ENCODE measurements at places on chromosomes 3 and 15. TPM values are rescaled to one million over a fixed set of nuclear protein-coding genes. Genes with fewer than 3 reads are reported as not detected.

GRCh38 chr15:45644437-45644836 is 9.6 kb downstream of the SQOR start:
- DNase-seq: no peak

GRCh38 chr15:71436854-71437253 is 321.6 kb downstream of the THSD4 start:
- no peak for DNase-seq

DNA sequence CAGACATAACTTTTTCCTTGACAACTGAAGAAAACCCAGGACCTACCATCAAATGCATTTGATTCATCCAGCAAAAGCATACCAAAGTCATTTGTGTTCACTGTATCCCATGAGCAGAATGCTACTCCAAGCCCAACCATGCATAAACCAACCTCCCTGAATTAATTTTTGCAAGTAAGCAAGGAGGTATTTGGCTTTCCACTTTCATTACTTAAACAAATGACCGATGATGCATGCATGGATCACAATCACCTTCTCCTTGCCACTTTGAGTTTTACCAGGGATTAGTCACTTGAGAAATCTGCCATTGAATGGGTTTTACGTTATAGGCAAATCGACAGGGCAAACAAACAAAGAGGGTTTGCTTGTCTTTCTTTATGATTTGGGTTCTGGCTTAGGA is 214.8 kb downstream of the FMN1 start:
- no peak for DNase-seq

- DNase-seq: no peak
Measured at GRCh38 chr3:125266971-125267370, 54.4 kb upstream of the SLC12A8 start.

DNA sequence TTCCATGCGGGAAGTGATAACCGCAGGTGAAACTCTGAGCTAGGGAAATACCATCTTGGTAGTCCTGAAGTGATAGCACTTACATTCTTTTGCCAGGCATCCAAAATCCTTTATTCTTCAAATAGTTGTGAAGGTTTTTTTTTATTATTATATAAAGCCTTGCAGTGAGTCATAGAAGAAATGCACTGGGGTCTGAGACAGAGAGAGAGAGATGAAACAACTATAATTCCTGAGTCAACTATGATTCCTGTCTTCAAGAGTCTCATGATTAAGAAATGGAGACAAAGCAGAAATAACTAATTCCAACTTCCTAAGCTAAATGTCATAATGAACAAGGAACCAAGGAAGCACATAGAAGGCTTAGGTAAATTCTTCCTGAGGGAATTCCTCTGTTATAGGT is 495.6 kb downstream of the LPP start:
- DNase-seq: no peak

DNA sequence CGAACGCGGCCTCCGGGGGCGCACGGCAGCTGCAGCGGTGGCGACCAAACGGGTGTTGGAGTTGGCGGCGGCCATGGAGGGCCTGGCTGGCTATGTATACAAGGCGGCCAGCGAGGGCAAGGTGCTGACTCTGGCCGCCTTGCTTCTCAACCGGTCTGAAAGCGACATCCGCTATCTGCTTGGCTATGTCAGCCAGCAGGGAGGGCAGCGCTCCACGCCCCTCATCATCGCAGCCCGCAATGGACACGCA is 725 bp downstream of the FEM1B start:
- no peak for DNase-seq

GRCh38 chr15:101545548-101546505 is 56.3 kb upstream of the PCSK6 start:
- no peak for DNase-seq

DNA sequence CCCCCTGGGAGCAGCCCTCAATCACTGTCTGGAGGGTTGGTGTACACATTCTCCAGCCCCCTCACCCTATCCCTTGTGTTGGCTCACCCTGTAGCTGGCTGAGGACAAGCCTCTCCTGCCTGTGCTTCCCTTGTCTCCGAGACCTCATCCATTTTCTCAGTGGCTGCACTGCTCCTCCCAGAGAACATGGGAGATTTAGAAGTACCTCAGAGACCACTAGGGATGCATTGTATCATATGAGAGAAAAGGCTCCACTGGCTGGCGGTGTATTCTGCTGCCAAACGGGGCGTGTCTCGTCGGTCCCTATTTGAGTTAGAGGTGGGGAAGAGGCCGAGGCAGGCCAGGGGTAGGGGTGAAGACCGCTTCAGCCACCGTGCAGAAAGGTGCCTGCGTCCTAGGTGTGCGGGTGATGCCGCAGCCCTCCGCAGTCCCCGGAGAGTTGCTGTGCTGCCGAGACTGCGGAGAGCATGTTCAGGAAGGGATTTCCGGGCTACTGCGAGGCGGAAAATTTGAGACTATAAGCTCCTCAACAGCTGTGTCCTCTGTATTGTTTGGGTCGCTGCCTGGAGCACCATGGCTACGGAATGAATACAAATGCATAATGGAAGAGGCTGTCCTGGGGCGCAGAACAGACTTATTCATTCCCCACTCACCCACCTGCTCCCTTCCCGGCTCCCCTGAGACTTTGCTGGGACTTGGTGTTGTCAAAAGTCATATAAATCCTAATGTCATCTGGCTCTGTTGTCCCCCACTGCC is 43.8 kb downstream of the SPSB4 start:
- peak; percentile 89 for DNase-seq

GRCh38 chr3:15809313-15809712 is 11.5 kb upstream of the ANKRD28 start:
- DNase-seq: no peak

DNA sequence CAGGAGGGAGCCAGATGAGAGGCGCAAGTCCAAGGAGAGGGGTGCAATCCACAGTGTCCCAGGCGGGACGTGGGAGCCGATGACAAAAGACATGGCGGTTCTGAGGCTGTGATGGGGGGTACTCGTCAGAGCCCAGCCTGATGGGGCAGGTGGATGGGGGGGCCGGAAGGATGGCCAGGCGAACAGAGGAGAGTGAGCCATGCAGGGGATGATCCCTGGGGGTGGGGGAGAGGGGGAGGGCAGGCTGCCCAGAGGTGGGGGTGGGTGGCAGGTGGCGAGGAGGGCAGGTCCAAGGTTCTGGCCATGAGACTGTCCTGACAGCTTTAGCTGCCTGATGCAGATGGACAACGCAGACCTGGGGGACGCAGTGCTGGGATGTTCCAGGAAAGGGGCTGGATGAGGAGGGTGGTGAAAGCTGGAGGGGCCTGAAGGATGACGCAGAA is 8.9 kb upstream of the CSPG4 start:
- DNase-seq: no peak

GRCh38 chr15:41782371-41783282 is 8.3 kb downstream of the MAPKBP1 start:
- no peak for DNase-seq

DNA sequence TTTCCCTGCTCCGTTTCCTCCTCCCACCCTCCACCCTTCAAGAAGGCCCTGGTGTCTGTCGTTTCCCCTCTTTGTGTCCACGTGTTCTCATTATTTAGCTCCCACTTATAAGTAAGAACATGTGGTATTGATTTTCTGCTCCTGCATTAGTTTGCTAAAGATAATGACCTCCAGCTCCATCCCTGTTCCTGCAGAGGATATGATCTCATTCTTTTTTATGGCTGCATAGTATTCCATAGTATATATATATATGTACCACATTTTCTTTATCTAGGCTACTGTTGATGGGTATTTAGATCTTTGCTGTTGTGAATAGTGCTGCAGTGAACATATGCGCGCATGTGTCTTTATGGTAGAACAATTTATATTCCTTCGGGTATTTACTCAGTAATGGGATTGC is 4.8 kb downstream of the ST6GAL1 start:
- no peak for DNase-seq

DNA sequence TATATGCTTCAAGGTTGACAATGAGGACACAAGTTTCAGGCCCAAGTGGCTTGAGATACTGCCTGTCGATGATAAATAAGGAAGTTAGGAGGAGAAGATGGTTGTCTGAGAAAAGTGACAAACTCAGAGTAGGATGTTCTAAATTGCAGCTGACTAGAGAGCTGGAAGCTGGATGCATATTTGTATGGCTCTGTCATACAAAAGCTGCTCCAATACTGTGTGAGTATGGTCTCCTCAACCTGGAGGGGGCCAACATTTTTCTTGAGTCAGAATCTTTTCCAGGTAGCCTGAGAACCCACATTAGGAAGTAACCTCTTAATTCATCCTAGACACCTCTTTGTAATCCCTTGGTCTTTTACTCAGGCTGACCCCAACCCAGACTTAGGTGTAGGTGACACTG is 28.4 kb upstream of the TPRG1 start:
- DNase-seq: no peak

GRCh38 chr3:193948459-193948858 is 187.5 kb upstream of the HES1 start:
- no peak for DNase-seq

DNA sequence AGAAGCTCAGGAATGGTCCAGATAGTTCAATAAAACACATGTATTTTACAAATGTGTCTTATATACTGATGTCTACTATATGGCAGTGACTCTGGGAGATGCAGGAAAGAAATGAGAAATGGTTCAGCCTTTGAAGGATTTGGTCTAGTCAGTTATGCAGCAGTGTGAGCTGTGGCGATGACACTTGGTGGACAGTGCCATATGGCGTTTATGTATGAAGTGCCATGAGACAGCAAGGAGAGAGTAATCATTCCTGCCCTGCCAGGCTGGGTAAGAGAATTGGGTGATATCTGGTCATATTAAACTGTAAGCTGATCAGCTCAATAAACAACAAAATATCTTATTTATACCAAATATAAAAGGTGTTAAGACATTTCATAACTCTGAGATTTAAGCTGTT is 47.6 kb upstream of the ANP32A start:
- no peak for DNase-seq

GRCh38 chr3:37400945-37401344 is 226.6 kb upstream of the LRRFIP2 start:
- DNase-seq: no peak

- DNase-seq: no peak
Measured at GRCh38 chr3:188008582-188009213, 145.3 kb upstream of the LPP start.

DNA sequence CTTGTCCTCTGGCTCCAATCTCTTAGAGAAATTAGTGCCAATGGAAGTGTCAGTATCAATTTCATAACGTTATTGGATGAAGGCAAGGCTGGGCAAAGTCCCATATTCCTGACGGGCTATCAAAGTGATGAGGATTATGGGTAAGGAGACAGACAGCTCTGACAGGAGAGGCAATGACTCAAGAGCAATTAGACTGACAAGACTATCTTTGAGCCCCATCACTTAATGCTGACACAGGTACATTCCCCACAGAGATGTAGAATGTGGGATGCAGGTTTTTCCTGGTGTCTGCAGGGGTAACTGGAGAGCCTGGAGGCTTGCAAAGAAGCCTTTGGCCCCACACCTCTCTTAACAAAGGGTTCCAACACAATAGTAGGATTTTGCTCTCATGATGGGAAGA is 208.3 kb downstream of the NTRK3 start:
- DNase-seq: no peak

- DNase-seq: peak; percentile 69
Measured at GRCh38 chr3:94249491-94250079, 186.7 kb downstream of the NSUN3 start.

DNA sequence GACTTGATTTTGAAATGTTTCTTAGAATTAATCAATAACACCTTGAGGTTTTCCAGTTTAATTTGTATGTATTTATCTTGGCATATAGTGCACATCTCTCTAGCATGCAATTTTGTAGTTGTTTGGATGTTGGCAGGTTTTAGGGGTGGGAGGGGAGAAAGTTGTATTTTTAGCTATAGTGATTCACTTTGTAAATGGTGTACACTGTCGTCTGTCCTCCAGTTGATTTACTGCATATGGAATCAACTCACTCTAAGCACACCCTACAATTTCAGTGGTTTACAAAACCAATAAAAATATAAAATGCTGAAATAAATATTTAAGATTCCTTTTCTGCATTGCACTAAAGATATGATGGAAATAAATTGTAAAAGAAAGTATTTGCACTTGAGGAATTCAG is 199.1 kb downstream of the CDIN1 start:
- no peak for DNase-seq

GRCh38 chr3:111859061-111859973 is at the start of gene PHLDB2:
Gene PHLDB2 (plus strand): TSS chr3:111859265. CDS start chr3:111884078, 24,813 bp downstream.
- peak; percentile 90 for DNase-seq

DNA sequence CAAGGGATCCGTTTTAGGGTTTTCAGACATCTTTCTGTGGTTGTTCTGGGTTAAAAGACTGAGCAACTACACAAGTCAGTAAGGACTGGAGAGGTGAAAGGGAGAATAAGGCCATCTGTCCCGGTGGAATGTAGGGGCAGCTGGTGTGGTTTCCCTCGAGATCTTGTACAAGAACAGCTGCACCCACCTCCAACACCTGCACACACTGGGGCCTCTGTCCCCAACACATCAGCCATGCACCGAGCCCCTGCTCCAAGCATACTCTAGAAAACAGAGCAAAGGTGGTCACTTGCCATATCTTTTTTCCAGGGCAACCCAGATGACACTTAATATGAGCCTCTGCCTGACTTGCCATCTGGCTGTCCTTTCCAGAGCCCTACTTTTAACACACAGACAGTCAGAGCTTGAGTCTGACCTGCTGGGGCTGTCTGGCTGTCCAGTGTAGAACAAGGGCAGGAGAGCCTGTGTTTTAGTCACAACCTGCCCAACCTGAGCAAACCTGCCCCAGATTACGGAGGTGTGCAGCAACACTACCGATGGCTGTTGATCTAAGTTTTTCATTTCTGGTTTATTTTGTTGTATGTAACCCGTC is 12.2 kb downstream of the MAN2A2 start:
- no peak for DNase-seq

GRCh38 chr3:181719991-181720680 is 8.4 kb downstream of the SOX2 start:
- DNase-seq: no peak

GRCh38 chr3:89238846-89239245 is 131.4 kb downstream of the EPHA3 start:
- no peak for DNase-seq

GRCh38 chr3:45904931-45905330 is 18.6 kb downstream of the CCR9 start:
- DNase-seq: no peak

- no peak for DNase-seq
Measured at GRCh38 chr3:13879946-13880810, at the start of gene WNT7A. Gene WNT7A (minus strand): TSS chr3:13880071. CDS start chr3:13879816, 255 bp downstream.

- no peak for DNase-seq
Measured at GRCh38 chr15:59222906-59223550, 16.4 kb downstream of the LDHAL6B start.

GRCh38 chr3:16071206-16071605 is 103.3 kb upstream of the GALNT15 start:
- DNase-seq: no peak

Gene CCR9
- total RNA-seq: not detected

Gene LNP1
- 2.4 TPM for total RNA-seq

Gene PPP1R14D
- total RNA-seq: not detected

Gene CELSR3
- 0.38 TPM for total RNA-seq

Gene OCA2
- not detected for total RNA-seq

Gene PTX3
- total RNA-seq: 0.16 TPM

Gene IGSF10
- total RNA-seq: 3.0 TPM

Gene GOLGA8K
- total RNA-seq: not detected

Gene EFCAB12
- total RNA-seq: not detected

Gene HIGD2B
- not detected for total RNA-seq

Gene OR5K3
- total RNA-seq: not detected

Gene LSAMP
- total RNA-seq: 5.0 TPM

Gene FBXO40
- total RNA-seq: 182 TPM

Gene SPTBN5
- 3.5 TPM for total RNA-seq

Gene NEK10
- total RNA-seq: 9.8 TPM

Gene PIERCE2
- total RNA-seq: 6.2 TPM

Gene TTC21A
- 1.2 TPM for total RNA-seq

Gene LTK
- total RNA-seq: 1.5 TPM

Gene KY
- total RNA-seq: 16.7 TPM
